ENCODE measurements at places on chromosomes 1 and 21. TPM values are rescaled to one million over a fixed set of nuclear protein-coding genes. Genes with fewer than 3 reads are reported as not detected.

- peak within 1 kb of the TSS; percentile 61 for H3K4me3 ChIP-seq
- H3K4me1 ChIP-seq = peaks cover 26% of the 10 kb centered on the region
- H3K36me3 ChIP-seq = no peaks in the 10 kb centered on the region
- peak within 1 kb of the TSS; percentile 63 for H3K27ac ChIP-seq
- H3K27me3 ChIP-seq = no peaks in the 10 kb centered on the region
These were observed at the start of gene GPR161 for GRCh38 chr1:168136709-168137514. TSS of gene GPR161 (minus strand) at chr1:168136930. CDS start at chr1:168104850, 32,080 bp downstream.

Gene RAD54L
- total RNA-seq = 28.9 TPM

Gene TINAGL1
- 57.9 TPM for total RNA-seq

DNA sequence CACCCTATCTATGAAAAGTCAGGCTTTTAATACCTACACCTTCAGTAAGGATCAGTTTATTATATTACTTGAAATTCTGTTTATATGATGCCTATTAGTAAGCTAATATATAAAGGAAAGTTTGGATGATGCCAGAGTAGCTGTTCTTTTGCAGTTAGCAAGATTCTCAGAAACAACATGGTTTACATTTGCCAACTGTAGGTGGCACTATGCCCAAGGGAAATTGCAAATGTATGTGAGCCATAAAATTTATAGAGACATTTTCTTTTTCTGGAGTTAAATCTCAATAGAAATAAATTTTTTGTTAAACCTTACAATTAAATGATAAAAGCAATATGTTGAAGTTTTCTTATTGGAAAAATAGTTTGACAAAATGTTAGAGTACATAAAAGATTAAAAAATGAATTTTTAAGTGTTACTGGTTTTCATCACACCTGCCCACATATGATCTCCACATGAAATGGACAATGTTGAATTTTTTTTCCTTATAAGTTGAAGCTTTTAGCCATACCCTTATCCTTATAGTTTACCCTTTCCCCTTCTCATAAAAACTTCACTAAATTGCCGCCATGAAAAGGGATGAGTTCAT, 32.1 kb upstream of the EPHX4 start:
- no peaks in the 10 kb centered on the region for H3K36me3 ChIP-seq
- no peak overlapping the region for H3K4me3 ChIP-seq
- H3K4me1 ChIP-seq = no peaks in the 10 kb centered on the region
- H3K27me3 ChIP-seq = no peaks in the 10 kb centered on the region

- no peaks in the 10 kb centered on the region for H3K27me3 ChIP-seq
- no peaks in the 10 kb centered on the region for H3K4me1 ChIP-seq
These were observed 66.4 kb upstream of the CCDC190 start for GRCh38 chr1:162927421-162927820.

Gene PCP4L1
- total RNA-seq = not detected

DNA sequence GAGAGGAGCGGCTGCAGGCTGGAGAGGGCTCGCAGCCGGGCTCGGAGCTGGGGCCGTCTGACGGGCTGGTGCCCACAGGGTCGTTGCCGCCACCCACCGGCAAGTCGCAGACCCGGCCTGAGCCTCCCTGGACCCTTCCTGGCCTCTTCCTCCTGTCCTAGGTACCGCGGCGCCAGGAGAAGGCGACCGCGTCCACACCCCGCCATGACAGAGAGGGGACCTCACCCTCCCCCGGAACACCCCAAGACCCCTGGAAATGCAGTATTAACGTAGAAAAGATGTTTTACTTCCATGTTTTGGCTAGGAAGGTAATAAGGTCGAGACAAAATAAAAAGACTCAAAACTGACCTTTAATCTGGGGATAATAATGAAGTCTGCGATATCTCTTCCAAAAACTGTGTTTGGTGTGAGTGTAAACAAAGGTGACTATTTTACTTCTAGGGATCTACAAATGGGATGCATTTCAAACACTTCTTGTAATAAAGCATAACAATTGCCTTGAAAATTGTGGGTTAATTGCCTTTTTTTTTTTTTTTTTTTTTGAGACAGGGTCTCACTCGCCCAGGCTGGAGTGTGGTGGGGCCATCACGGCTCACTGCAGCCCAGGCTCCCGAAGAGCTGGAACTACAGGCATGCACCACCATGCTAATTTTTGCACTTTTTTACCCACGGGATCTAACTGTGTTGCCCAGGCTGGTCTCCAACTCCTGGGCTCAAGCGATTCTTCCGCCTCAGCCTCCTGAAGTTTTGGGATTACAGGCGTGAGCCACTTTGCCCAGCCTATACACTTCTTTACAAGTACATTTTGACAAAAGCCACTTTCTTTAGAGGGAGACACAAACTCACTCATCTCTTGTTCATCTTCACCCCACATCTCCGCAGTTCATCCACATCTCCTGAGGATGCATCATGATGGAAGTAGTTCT, 838 bp upstream of the RSRP1 start:
- H3K4me3 ChIP-seq = peak overlapping the region; percentile 98
- DNase-seq = no peak
- no peaks in the 10 kb centered on the region for H3K27me3 ChIP-seq
- peaks cover 11% of the 10 kb centered on the region for H3K4me1 ChIP-seq

Gene PLA2G2F
- total RNA-seq = 0.12 TPM

GRCh38 chr1:207284209-207284897, 37.1 kb upstream of the CD55 start:
- peaks cover 5% of the 10 kb centered on the region for H3K4me1 ChIP-seq
- no peak for DNase-seq
- H3K36me3 ChIP-seq = no peaks in the 10 kb centered on the region
- no peak overlapping the region for H3K27ac ChIP-seq
- H3K27me3 ChIP-seq = no peaks in the 10 kb centered on the region
- H3K4me3 ChIP-seq = no peak overlapping the region

Gene VSIG8
- not detected for total RNA-seq

Gene GJB4
- total RNA-seq = 2.0 TPM

Gene LHX4
- total RNA-seq = 0.44 TPM

DNA sequence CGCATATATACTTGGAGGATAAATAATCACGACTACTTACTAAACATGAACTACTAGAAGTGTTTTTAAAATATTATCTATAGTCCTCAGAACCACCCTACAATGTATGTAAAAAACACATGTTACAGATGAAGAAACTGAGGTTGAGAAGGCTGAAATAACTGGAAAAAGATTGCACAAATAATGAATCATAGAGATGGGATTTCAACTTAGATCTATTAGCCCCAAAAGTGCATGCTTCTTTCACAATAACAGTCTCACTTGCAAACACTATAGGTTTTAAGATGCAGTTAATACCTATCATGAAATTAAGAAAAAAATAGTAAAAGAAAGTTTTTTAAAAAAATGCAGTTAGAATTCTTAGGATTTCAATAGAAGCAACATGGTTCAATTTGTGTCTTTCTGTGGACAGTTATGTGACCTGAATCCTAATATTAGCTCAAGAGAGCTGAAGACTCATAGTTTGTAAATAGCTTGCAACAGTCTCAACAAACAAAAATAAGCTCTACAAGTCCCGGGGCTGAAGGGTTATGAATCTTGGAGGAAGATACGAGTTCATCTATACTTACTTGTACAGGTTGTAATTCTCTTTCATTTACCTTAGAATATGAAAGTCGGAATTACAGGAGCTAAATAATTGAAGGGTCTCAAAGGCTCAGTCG, 58.6 kb upstream of the NTPCR start:
- no peaks in the 10 kb centered on the region for H3K4me1 ChIP-seq
- no peak overlapping the region for H3K4me3 ChIP-seq
- H3K27ac ChIP-seq = no peak overlapping the region
- no peaks in the 10 kb centered on the region for H3K36me3 ChIP-seq
- no peaks in the 10 kb centered on the region for H3K27me3 ChIP-seq

Gene TPTE
- not detected for total RNA-seq

Gene BCAN
- not detected for total RNA-seq

- peaks cover 35% of the 10 kb centered on the region for H3K4me1 ChIP-seq
- no peaks in the 10 kb centered on the region for H3K27me3 ChIP-seq
- no peaks in the 10 kb centered on the region for H3K36me3 ChIP-seq
- H3K4me3 ChIP-seq = no peak overlapping the region
- no peak for DNase-seq
These were observed 2.5 kb downstream of the VWA1 start for GRCh38 chr1:1437904-1438376.

Gene OR4F29
- total RNA-seq = not detected

DNA sequence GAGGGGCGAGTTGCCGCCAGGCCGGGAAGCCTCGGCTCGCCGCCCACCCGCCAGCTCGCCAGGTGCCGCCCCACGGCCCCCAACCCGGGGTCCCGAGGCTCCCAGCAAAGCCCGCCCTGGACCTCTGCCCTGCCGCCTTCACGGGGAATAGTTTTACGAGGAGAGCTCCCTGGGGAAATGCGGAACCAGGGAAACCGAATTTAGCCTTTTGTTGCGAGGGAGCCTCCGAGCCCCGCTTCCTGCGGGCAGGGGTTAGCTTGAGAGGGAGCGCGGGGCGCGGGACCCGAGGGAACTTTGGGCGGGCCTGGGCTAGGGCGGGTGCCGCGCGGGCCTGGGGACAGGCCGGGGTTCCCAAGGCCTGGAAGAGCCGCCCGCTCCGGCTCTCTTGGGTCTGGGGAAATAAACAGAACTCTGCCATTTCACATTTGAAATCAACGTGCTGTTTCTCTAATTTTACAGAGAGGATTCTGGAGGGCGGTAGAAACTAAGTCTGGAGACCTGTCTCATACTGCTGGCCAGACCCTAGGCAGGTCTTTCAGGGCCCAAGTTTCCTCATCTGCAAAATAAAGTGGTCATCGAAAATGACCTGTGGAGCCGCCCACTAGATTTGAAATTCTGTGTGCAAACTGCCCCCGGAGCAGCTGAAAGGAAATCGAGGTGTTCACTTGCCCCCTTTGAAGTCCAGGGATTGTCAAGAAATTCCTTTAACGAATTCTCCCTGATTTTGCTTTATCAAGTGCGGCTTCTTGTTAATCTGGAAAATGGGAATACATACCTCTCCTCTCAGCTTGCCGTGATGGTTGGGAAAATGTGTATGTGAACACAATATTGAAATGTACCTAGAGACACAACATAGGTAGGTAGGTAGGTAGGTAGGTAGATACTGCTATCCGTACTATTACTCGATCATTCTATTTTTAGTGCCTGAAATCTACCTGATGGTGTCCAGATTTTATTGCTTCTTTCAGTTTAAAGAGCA, 749 bp upstream of the GLUL start:
- H3K4me3 ChIP-seq = peak overlapping the region; percentile 71
- peaks cover 16% of the 10 kb centered on the region for H3K4me1 ChIP-seq
- peak overlapping the region; percentile 94 for H3K27ac ChIP-seq
- no peak for DNase-seq
